NCI-H2081 (cell line): ENCODE measurements at places on chromosomes 2 and 18.

GRCh38 chr18:45416168-45416567 lies 199.1 kb upstream of the SLC14A2 start:
- DNase-seq, result peak; percentile 94

- no peak for DNase-seq
Measured at GRCh38 chr2:101361522-101361921, 25.8 kb downstream of the CREG2 start.

DNA sequence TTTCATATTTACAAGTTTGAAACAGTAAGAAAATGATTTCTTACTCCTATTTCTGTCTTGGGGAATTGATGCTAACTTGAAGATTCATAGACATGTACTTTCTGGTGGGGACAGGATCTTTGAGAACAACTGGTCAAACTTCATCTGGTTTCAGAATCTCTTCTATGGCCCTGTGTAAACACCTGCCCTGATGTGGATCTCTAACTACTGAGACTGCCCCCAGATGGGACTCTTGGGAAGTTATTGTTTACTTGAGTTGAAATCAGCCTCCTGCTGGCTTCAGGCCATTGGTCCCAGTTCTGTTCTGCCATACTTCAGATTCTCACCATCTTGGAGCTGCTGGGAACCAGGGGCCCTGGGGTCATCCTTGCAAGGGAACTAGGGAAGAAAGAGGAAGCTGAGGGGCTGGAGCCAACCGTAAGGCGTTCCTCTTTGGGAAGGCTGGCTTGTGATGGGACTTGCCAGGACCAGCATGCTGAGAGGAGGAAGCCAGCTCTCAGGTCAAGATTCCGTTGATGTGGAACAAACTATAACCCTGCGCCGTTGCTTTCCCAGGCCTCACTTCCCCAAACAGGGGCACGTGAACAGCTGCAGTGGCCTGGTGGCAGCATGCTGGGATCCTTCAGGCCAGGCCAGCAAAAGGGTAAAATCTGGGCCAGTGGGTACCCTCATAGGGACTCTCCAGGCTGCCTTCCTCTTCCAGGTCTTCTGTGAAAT lies 135.5 kb upstream of the CXCR4 start:
- no peak for DNase-seq

GRCh38 chr2:178230396-178230795 lies 36.1 kb downstream of the OSBPL6 start:
- no peak for DNase-seq

DNA sequence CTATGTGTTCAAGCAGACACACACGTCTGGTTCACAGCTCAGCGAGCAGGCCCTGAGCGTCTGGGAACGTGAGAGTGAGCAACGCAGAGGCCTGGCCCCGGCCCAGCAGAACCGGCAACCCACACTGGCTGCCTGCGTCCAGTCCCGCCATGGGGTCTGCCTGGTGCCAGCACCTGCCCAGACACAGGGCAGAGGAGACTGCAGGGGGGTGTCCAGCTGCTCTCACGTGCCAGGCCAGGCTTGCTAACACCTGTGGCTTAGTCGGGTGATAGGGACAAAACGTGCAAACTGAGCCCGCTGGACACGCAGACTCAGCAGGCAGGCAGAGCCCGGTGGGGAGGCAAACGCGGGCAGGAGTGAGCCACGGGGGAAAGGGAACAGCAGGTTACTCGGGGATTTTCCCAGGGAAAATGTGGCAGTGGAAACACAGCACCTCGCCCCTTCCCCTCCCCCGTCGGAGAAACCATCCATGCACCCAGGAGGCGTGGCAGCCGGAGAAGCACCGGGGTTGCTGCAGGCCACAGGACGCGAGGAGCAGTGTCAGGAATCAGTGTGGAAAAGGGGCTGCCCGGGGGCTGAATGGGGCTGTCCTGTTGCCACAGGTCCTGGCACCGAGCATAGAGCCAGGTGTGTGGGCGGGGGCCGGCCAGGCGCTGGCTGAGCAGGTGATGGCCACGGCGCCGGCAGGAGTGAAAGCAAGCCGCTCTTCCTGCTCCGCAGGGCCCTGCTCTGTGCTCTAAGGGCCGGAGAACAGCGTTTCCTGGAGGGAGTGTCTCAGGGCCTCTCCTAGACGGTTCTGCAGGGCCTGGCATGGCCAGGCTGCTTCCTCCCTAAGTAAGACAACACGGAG lies 154.7 kb downstream of the HDAC4 start:
- DNase-seq, result peak; percentile 39

DNA sequence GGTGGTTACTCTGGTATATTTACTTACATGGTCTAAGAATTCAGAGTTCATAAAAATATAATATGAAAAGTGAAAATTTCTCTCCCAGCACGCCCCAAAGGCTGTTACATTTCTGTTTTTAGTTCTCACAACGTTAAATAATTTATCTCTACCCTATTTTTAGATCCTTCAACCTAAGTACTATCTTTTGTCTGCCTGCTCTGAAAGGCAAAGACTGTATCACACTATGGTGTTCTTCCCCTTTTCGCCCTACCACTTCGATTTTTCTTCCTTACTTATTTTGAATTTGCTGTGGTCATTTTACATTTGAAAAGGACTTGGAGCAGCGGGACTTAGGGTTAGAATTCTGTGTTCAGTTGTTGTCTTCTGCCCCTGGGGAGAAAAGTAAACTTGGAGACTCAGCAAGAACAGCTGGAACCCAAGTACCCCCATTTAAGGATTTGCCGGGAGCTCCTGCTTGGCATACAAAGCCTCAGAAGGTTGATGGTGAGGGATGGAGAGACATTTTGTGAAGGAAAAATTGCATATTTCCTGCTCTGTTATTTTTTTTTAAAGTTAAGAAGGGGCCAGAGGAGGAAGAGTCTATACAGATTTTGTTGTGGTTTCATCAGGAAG lies 19.0 kb downstream of the ADAM23 start:
- no peak for DNase-seq

- no peak for DNase-seq
Measured at GRCh38 chr2:233245406-233245805, 6.1 kb upstream of the ATG16L1 start.

GRCh38 chr18:79617511-79618500 lies 61.8 kb upstream of the CTDP1 start:
- no peak for DNase-seq

GRCh38 chr18:57544936-57545660 lies 41.4 kb downstream of the FECH start:
- no peak for DNase-seq

GRCh38 chr2:228673876-228674554 lies 492.5 kb upstream of the SPHKAP start:
- DNase-seq, result no peak

GRCh38 chr2:135843671-135844070 lies 6.7 kb upstream of the LCT start:
- no peak for DNase-seq

GRCh38 chr2:46334389-46335271 lies 37.4 kb downstream of the EPAS1 start:
- DNase-seq, result no peak

DNA sequence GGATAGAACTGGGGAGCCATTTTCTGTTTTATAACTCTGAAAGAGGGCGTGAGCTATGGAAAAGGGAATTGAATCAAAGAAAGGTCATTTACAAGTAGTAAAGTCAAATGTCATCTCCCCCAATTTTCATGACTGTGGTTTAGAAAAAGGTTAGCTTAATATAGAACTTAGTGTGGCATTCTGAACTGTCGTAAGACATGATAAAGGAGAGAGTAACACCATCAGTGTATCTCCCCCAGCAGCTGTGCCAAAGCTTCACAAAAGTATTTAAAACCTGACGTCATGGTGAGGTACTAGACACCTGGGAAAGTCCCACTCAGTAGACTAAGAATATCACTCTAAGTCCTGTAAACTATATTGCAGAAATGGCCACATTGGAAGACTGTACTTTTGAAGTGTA lies 5.8 kb upstream of the IKZF2 start:
- no peak for DNase-seq
